Smooth muscle cell of the brain vasculature (primary cell): ENCODE measurements at places on chromosomes 6 and 20.

GRCh38 chr6:78810698-78811097 is 56.7 kb upstream of the IRAK1BP1 start:
- no peak for DNase-seq

GRCh38 chr6:128456510-128457230 is 63.7 kb downstream of the PTPRK start:
- DNase-seq, result no peak

DNA sequence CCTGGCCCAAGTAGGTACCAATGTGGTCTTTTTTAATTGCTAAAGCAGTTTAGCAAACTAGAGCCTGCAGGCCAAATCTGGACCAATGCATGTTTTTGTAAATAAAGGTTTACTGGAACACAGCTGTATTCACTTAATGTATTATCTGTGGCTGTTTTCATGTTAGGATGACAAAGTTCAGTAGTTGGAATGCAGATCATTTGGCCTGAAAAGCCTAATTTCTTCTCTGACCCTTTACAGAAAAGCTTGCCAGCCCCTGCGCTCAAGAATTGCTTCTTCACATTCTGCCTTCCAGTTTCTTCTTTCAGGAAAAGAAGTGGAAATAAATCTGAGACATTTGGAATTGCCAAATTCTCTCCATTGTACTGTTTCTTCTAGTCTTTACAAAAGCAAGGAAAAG is 90.0 kb upstream of the MC3R start:
- DNase-seq, result no peak

DNA sequence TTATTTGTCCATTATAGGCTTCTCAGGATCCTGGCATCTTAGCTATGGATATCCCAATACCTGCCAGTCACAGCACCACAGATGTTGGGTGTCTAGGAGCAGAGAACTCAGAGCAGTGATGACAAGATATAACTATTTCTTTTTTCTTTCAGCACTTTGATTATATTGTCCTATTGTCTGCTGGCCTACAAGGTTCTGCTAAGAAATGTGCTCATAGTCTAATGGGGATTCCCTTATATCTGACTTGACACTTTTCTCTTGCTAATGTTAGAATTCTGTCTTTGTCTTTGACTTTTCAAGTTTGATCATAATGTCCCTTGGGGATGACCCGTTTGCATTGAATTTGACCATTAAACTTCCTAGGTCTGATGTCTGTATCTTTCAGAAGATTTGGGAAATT is 270.4 kb downstream of the OGFRL1 start:
- no peak for DNase-seq

DNA sequence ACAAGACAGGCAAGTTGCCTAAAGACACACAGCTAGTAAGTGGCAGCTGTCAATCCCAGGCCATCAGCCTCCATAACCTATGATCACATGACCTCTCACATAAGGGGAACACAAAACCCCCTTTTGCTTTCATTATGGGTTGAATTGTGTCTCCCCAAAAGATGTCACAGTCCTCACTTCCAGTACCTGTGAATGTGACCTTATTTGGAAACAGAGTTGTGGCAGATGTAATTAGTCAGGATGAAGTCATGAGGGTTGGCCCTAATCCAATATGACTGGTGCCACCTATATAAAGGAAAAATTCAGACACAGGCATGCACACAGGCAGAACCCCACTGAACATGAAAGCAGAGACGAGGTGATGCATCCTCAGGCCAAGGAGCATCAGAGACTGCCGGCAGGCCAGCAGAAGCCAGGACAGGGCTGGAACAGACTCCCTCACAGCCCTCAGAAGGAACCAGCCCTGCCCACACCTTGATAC is 33.6 kb downstream of the GFOD1 start:
- no peak for DNase-seq

DNA sequence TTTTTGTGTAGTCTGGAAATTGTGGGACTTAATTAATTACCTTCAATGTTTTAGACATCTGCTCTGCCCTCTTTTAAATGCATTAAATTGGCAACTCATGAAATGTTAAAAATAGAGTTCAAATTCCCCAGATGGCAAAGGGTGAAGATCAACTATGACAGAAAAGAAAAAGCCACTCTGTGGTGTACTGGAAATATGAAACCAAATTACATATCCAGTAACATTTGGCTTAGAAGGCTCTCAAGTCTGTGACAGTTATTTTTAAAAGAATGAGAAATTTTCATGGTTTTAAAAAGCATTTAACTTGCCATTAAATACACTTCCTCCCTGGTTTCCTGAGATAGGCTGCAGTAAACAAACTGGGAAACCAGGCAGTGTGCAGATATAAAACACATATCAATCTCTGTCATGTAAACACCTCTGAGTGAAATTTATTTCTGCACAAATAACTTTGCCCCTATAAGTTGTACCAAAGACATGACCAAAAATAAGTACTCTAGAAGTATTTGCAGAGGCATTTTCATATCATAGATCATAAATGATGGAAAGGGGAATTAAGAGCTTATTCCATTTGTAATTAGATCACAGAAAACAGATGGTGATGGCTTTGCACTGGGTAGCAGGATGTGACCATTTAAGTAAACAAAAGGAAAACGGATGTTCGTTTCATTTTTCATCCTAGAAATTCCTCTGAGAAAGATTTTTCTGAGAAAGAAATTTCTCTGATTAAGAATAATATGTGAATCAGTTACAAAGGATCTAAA is 360.1 kb downstream of the SAMD5 start:
- no peak for DNase-seq
